Gastroesophageal sphincter (tissue), 4 donors: ENCODE measurements at places on chromosomes 2 and 18.

DNA sequence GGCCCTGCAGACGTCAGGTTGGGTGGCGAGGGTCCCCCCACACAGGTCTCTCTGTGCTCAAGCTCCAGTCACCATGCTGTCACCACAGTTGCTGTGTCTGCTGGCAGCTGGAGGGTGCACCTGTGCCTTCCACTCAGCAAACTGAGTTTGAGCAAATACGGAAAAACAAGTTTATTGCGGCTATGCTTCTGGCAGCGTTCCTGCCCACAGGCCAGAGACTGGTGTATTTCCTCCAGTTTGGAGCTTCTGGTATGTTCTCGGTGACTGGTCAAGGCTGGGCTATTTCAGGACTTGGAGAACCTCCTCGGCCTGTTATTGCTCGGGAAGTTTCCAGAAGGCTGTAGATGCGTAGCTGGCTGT is 132.6 kb downstream of the SEPTIN10 start:
- no peak for ATAC-seq

DNA sequence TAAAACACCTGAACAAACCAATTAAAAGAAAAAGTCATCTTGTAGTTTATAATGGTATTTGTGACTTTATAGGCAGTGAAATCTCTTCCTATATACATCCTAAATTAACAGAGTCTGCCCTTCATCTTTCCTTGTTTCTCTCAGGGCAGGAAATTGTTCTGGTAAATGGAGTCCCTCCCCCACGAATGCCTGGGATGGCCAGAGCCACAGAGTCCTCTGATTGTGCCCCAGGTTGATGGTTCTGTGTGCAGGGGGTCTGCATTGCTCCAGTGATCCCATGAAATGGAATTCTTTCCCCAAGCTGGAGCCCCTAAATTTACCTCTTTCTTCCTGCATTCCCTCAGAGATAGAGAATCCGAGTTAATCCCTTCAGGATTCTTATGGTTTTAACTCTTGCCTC is 155.5 kb downstream of the MTX2 start:
- ATAC-seq = no peak

DNA sequence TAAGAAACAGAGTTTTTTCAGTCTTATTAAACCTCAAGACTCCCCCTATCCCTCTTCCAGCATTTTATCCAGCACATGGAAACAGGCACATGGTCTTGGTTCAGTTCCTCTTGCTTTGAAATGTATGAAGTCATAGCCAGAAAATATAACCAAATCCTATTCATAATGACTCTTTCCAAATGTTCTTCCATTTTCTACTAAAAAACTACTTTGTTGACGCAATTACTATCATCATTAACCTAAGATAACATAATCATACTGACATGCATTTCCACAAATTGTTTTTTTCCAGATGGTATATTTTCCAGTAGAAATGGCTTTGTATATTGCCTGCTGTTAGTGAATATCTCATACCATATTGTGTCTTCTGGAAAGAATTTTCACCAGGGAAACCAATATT is 261.3 kb downstream of the PID1 start:
- ATAC-seq = no peak

GRCh38 chr2:15173501-15173900 is 387.6 kb downstream of the NBAS start:
- no peak for ATAC-seq

DNA sequence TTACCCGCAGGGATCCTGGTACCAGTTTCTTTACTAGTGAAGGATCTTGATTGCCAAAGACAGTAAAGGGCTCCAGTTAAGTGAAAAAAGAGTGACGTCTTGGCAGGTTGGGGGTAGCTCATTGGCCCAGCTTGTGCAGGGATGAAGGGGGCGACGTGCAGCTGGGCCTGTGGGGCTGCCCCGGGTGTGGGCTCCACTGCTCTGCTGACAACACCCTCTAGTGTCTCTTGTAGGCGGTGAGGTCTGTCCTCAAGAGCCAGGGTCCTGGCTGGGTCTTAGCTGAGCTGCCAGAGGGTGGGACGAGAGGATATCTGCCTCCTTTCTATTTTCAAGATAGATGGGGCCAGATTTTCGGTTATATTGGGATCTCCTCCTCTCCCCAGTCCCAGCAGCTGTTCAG is 6.1 kb downstream of the ARHGEF4 start:
- ATAC-seq = no peak

GRCh38 chr2:8310557-8311455 is 371.1 kb upstream of the ID2 start:
- no peak for ATAC-seq

- ATAC-seq = no peak
Observed at GRCh38 chr18:13716916-13717315, 9.4 kb downstream of the FAM210A start.

DNA sequence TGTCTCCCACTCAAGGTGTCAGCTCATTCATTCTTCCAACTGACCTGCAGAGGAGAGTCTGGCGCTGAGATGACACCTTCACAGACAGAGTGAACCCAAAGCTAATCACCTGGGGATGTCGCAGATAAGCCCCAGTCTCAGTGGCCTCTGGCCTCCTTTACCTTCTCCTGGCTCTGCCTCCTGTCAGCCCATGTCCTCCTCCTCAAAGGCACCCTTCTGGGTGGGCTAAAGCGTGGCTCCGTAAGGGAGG is 194.1 kb downstream of the MIB1 start:
- ATAC-seq = no peak

GRCh38 chr2:235278771-235279355 is 215.0 kb upstream of the AGAP1 start:
- ATAC-seq = no peak

DNA sequence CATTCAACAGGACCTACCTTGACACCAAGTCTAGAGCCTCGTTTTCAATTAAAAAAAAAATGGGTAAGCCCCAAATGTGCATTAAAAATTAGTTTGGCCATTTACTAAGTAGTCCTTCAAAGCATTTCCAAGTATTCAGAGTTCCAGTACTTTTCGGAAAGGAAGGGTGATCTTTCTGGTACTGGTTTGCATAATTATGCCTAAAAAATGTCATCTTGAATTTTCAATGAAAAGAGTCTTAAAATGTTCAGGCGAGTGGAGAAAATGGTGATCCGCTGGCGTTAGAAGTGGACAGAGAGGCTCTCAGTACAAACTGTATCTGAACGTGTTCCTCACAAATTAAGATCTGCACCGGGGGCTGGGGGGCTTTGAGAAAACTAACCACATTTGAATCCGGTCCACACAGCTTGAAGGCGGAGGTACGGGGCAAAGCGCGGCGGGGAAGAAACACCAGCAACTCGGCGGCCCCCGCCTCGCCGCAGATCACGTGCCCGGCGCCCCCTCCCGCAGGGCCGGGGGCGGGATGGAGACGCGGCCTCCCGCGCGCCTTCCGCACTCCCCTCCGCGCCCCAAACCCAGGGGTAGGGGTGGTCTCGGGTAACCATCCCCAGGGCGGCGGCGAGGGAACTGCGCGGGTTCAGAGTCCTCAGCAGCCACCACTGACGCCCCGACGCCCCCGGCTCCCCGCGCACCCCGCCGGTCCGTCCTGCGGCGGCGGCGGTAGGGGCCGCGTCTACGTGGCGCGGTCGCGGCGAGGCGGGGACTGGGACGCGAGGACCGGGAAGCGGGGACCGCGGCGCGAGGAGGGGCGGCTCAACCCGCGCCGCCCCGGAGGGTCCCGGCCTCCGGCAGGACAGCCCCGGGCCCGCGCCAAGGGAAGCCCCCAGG is 564 bp downstream of the LPIN2 start:
- peak; percentile 33 for ATAC-seq

- no peak for ATAC-seq
Observed at GRCh38 chr2:38438133-38438882, 61.2 kb upstream of the ATL2 start.

- ATAC-seq = no peak
Observed at GRCh38 chr2:233692648-233693047, at the start of gene UGT1A6. Gene UGT1A6, plus strand, starts transcription at chr2:233692890. Its CDS starts 115 bp downstream, at chr2:233693005.

GRCh38 chr2:197431858-197432257 is 3.0 kb downstream of the SF3B1 start:
- ATAC-seq = no peak

GRCh38 chr2:37920570-37920969 is 4.5 kb upstream of the RMDN2 start:
- no peak for ATAC-seq

DNA sequence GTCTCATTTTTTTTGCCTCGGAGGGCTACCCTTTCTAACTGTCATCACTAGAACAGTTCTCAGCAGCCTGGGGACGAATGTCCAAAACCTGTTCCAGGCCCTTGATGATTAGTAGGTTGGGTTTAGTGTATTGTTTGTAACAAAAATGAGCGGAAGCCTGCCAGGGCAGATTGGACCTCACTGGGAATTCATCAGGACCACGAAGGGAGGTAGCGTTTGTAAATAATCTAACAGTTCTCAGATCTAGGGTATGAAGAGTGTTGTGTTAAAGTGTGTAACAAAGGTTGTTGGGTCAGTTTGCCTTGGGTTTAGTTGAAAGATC is 799 bp downstream of the CEP68 start:
- no peak for ATAC-seq

DNA sequence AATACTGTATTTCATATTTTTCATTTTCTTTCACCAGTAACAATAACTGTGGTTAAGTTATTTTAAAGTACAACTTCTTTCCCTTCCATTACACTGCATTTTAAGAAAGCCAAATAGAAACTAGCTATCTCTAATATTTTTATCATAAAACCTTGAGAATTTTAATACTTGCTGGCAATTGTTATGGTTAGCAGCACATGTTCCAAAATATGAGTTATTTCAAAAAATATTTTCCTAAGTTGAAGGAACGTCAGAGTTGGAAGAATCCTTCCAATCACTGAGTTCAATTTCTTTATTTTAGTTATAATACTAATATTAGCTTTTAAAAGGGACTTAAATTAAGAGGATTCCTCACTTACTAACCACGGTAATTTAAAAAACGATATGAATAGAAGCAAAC is 68.4 kb downstream of the SCN9A start:
- no peak for ATAC-seq

DNA sequence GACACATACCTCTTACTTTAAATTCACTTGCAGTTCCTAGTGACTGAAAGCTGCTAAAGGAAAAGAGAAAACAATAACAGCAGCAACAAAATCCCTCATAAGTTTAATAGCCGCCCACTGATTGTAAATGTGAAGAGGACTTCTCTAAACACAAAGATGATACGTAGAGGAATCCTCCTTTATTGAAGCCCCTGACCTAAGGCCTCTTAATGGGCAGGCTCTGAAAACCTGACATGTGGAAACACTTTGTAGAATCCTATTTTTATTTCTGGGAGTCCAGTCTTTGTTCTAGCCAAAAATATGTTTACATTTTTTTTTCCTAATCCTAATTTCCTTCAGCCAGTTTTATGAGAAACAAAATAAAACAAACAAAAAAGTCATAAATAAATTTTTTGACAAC is 1277.7 kb upstream of the CELF4 start:
- ATAC-seq = no peak
